ENCODE measurements at places on chromosomes 6 and 20.
A peak's percentile ranks its signal among the peaks of the same experiment; 100 is the strongest.

- peak; percentile 55 for DNase-seq
Measured at GRCh38 chr6:44016131-44016870, 111.0 kb downstream of the MRPL14 start.

DNA sequence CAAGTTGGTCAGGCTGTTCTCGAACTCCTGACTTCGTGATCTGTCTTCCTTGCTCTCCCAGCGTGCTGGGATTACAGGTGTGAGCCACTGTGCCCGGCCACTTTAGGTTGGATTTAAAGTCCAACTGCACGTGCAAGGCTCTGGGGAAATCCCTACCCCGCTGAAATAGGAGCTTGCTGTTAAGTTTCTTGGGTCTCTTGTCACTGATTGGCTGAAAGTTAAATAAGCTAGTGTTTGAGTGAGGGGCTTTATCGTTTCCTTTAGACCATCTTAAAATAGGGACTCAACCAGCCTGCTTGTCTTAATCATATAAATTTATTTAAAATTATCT is 11.1 kb upstream of the SERINC1 start:
- DNase-seq = no peak

DNA sequence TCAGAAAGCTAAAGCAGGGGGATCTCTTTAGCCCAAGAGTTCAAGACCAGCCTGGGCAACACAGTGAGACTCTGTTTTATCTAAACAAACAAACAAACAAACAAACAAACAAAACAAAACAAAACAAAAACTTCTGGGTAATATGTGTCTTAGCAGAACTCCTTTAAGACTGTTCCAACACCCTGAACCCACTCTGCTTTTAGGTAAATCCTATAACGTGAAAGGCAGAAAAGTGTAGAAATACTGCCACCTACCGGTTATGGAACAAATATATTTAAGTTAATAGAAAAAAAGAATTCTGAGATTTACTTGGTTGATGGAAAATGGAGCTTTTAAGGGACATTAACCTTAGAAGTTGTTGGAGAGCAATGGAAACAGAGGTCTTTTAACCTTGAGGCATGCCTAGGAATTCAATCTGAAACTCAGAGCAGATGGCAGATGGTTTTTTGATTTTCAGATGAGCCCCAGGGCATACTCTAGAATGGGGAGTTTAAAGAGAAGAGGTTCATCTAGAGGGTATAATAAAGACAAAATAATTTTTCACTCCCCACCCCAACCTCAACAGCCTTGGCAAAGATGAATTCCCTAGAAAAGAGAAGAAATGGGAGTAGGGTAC is 38.5 kb downstream of the SOD2 start:
- peak; percentile 49 for DNase-seq

DNA sequence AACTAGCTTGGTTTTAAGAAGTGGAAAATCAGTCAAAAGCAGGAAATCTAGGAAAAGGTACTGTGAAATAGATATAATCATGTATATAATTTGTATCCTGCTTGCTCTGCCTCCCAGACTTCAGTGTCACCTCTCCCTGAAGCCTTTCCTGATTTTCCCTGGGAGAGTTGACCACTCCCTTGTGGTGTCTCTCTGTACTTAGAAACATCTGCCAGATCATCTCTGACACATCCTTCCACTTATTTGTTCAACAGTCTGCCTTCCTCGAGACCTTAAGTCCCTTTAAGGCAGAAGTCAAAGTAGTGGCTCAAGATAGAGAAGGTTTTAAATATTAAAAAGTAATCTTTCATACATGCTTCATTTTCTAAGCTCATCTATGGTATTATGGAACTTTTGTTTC is 236.5 kb downstream of the CDKAL1 start:
- DNase-seq = no peak

GRCh38 chr20:59322081-59322480 is 21.7 kb downstream of the EDN3 start:
- no peak for DNase-seq

DNA sequence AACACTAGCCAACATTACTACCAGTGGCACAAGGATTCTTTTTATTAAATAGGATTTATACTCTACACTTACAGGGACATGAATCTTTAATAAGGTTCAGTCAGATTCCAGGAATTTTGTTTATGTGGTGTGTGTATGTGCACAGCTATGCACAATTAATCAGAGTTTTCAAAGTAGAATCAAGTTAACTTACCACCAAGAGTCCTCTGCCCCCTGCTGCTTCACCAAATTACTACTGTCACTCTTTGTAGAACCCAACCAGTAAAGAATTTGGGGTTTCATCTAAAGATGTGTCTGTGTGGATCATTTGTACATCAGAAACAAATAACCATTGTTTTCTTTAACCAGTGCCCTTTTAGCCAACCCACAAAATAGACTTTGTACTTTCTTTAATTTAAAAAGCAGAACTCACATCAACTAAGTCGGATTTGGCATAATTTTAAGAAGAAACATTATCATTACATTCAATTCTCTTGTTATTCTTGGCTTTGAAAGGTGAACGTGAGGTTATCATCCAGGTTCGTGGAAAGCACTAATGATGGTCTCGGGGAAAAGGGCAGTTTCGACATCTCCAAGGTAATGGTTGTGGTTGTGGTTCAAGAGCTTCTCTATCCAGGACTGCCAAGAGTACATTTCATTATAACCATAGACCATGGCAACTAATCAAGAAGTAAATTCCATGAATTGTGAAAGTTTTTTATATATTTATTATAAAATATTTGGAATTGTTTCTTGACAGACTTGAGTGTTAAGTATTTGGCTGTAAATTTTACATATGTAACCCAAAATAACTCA is 514.3 kb upstream of the ID4 start:
- DNase-seq = no peak

DNA sequence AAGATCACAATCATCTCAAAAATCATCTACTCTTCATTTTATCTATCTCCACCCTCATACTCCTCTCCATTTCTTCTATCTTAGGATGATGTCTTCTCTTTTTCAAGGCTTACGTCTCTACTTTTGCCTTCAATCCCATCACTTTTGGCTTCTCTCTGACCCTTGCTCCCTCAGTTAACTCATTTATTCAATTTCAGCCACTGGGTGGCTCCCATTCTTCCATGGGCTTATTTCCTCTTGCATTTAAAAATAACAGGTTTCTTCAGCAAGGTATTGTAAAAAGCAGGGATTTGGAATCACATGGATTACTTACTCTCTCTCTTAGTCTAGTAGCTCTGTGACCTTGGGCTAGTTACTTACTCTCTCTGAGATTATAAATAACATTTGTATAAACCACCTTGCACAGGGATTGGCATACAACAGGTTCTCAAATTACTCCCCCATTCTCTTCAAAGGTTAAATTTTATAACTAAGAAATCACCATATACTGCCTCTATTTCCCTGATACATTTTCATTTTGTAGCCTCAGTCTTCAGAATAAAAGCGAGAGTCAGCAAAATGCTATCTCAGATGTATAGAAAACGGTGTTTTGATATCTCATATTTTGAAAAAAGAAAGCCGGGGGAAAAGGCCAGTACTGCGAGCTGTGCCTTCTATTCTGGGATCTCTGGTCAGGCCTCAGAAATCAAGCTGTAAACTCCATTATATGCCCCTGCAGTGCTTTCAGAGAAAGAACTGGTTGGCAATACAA is 5.5 kb downstream of the ZSCAN12 start:
- no peak for DNase-seq

GRCh38 chr6:42545226-42545773 is 18.5 kb upstream of the UBR2 start:
- no peak for DNase-seq

DNA sequence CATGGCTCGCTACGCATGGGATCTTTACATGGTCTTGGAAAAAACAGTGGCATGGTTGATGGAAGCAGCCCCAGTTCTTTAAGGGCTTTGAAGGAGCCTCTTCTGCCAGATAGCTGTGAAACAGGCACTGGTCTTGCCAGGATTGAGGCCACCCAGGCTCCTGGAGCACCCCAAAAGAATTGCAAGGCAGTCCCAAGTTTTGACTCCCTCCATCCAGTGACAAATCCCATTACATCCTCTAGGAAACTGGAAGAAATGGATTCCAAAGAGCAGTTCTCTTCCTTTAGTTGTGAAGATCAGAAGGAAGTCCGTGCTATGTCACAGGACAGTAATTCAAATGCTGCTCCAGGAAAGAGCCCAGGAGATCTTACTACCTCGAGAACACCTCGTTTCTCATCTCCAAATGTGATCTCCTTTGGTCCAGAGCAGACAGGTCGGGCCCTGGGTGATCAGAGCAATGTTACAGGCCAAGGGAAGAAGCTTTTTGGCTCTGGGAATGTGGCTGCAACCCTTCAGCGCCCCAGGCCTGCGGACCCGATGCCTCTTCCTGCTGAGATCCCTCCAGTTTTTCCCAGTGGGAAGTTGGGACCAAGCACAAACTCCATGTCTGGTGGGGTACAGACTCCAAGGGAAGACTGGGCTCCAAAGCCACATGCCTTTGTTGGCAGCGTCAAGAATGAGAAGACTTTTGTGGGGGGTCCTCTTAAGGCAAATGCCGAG is 78.2 kb downstream of the ASXL1 start:
- DNase-seq = no peak

DNA sequence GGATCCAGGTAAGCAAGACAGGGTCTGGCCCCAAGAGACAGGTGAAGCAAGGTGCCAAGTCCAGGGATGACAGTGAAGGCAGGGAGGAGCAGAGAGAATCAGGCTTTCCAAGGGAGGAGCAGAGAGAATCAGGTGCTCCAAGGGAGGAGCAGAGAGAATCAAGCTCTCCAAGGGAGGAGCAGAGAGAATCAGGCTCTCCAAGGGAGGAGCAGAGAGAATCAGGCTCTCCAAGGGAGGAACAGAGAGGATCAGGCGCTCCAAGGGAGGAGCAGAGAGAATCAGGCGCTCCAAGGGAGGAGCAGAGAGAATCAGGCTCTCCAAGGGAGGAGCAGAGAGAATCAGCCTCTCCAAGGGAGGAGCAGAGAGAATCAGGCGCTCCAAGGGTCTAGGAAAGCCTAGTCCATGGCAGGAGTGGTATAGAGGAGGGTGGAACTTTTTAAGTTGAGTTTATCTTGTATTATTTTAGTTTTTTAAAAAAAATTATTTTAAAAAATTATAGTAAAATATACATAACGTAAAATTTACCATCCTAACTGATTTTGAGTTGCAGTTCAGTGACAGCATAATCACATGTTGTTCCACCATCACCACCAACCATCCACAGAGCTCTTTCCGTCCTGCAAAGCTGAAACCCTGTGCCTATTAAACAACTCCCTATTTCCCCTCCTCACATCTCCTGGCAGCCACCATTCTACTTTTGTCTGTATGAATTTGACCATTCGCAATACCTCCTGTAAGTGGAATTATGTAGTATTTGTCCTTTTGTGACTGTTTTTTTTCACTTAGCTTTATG is 64.1 kb downstream of the SASH1 start:
- no peak for DNase-seq

- DNase-seq = no peak
Measured at GRCh38 chr6:12032783-12033573, 20.9 kb downstream of the HIVEP1 start.

GRCh38 chr6:107628878-107629277 is 139.0 kb downstream of the SOBP start:
- DNase-seq = no peak

DNA sequence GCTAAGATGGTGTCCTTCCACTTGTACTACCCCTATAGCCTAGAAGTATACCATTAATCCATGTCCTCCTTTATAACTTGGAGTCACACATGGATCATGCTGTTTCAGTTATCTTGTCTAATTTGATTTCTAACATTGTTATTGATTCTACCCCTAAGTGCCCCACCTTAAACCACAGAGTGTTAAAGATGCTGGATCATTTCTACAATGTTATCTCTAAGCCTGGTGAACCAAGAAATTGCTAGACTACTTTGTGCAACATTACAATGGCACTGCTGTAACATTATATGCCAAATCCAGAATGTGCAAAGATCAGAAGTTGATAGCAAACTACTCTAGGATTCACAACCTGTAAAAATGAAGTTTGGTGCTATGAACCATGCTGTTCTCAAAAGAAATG is 1.7 kb downstream of the CGA start:
- peak; percentile 11 for DNase-seq

GRCh38 chr6:16722630-16723029 is 38.6 kb downstream of the ATXN1 start:
- DNase-seq = no peak

DNA sequence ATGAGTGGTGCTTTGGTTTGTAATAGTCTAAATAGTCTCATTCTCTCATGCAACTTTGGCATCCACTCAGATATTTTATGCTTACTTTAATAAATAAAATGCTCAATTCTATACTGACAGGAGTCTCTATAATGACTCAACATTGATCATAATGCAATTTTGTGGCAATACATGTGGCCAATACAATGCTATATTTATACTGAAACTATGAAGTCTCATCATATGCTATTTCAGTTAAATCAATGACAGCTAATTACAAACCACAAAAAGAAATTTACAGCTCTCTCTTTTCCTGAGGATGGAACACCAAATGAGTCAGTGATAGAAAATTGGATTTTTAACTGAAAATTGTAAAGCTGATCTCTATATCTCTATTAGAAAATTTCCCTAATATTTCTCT is 77.1 kb downstream of the WASF1 start:
- no peak for DNase-seq

DNA sequence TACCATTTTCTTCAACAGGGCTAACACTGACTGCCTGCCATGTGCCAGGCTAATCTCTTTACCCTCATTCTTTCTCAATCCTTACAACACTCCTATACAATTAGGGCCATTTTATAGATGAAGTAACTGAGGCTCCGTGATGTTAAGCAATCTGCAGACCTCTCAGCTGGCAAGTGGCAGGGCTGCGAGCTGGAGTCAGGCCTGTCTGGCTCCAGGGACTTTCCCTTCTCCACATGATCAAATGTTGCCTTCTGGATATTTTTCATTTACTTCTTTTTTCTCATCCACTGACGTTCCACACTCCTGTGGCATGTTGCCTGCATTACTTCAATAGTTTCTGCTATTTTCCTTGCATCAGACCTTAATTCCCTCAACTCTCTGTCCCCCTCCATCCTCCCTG is 55.2 kb upstream of the TAGAP start:
- no peak for DNase-seq

- DNase-seq = peak; percentile 57
Measured at GRCh38 chr6:110814102-110815014, 911 bp downstream of the CDK19 start.

DNA sequence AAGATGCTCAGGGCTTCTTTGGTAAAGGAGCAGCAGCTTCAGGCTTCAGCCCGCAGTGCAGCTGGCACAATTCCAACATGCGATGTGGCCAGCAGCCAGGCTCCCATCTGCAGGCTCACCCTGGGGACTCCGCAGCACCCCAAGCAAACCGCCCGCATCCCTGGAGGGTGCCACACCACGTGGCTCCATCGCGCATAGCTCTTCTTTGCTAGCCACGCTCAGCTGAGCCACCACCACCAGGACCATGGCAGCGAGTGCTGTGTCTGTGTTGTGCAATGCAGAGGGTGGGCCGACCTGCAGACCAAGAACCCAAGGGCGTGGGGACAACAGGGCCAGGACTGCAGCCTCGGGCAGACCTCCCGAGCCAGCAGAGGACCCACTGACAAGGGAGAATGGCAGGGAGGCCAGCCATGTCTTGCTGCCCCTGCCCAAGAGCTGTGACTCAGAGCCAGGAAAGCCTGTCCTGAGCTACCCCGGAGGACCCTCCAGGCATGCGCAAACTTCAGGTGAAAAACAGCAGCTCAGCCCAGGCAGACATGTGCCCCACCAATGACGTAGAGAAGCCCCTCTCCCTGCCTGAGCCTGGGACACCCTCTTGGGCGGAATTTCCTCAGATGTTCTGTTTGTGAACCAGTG is 87.8 kb downstream of the GINS1 start:
- no peak for DNase-seq

- no peak for DNase-seq
Measured at GRCh38 chr6:39059496-39060310, 11.1 kb downstream of the GLP1R start.

All from EL (cell line).